ENCODE measurements at places on chromosomes 11 and 22.

DNA sequence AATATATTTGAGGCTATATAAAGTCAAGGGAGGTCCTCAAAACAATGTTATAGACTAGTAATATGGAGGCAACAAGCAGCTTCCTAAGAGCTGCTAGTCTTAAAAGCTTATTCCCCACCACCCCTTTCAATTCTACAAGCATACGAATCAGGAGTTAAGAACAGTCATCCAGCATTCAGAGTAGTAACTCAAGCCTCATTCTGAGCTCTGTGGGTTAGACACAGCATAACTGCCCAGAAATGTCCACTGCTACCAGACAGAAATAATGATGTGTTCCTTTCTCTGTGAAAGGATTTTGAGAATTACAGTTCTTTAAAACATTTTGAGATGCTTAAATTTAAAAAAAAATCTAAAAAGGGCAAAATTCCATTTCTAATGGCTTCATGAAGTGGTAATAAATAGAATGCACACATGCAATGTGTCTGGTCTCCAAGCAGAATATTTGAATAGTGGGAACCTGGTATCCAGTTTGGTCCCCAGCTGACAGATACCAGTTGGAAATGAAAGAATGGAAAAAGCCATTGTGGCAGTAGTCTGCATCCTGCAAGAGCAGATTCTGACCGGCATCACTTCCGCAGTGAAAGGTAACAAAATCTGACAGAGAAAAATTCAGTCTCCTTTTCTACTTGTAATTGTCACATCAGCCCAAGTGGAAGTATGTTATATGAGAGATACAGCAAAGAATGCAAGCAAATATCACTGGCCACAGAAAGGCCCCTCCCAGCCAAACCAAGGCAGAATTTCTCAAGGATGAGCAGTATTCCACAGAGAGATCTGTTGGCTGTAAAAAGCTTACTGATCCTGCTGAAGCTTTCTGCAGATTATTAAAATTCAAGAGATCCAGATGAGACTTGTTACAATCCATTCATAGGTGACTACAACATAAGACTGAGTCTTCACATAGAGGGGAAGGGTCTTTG, 310.8 kb upstream of the PITPNB start:
- peak; percentile 77 for DNase-seq

GRCh38 chr11:87972133-87972532, 203.1 kb downstream of the RAB38 start:
- DNase-seq, result no peak

DNA sequence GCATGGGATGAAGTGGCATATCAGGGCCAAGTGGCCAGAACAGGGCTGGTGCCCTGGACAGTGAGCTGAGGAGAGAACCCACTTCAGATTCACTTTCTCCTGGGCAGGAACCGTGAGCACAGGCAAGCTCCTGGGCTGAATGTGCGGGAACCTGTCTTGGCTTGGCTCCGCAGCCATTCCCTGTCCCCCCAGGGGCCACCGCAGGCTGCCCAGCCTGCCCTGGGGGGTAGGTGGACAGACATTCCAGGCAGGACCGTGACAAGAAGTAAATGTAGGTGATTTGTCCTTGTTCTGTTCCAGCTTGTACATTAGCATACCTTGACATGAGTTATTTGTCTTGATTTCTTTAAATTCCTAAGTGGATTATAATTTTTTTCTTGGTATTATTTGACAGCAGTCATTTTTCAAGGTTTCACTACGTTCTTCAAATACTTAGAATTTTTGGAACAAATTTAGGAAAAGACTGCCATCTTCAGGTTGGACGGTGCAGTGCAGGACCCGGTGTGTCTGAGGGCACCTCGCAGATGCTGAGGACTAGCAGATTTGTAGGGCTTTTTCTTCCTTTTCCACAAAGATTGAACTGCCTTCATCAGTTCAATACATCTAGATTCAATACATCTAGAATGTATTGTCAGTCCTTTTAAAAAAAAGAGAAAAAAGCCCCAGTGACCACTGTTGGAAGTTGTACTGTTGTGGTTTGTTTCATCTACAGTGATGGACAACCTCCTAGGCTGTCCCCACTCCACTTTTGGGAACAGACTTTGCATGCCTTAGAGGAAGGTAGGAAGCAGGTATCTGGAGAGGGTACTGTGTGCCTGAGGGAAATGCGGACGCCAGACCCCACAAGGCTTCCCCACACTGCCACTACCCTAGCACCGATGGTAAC, 115.1 kb upstream of the RASSF10 start:
- peak; percentile 70 for DNase-seq

- peak; percentile 56 for DNase-seq
Measured at GRCh38 chr11:107370390-107370789, 87.2 kb downstream of the CWF19L2 start.

GRCh38 chr11:23574149-23574548, 713.9 kb upstream of the CCDC179 start:
- DNase-seq, result no peak

DNA sequence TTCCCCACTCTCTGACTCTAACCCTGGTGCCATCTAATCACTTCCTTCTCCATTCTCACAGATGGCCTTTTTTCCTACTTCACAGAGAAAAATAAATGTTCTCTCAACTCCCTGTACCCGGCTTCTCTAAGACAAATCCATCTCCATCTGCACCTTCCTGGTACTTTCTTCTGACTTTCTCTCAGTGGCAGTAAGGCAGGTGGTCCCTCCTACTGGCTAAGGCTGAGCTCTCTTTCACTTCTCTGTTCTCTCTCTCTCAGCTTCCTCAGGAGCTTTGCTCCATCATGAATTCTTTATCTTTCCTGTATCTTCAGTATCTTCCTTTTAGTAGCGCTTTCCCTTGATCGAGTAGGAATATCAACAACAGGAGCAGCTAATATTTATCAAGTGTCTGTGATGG, 421.6 kb downstream of the TMEM135 start:
- DNase-seq, result no peak

Data from EH (cell line).